Hematopoietic multipotent progenitor cell treated with erythropoietin and hydrocortisone succinate and interleukin-3 and kit ligand, for 8 days (in vitro differentiated cells): ENCODE measurements at places on chromosomes 3 and 15.

GRCh38 chr3:9947025-9947995, 4.9 kb downstream of the PRRT3 start:
- DNase-seq: no peak

GRCh38 chr3:150547045-150547741, 606 bp downstream of the EIF2A start:
- peak; percentile 42 for DNase-seq

- DNase-seq: no peak
Measured at GRCh38 chr3:45345846-45346580, 42.4 kb upstream of the LARS2 start.

- no peak for DNase-seq
Measured at GRCh38 chr3:128309026-128309425, 155.7 kb downstream of the EEFSEC start.

- peak; percentile 38 for DNase-seq
Measured at GRCh38 chr3:112811917-112812660, 34.6 kb downstream of the CD200R1L start.

DNA sequence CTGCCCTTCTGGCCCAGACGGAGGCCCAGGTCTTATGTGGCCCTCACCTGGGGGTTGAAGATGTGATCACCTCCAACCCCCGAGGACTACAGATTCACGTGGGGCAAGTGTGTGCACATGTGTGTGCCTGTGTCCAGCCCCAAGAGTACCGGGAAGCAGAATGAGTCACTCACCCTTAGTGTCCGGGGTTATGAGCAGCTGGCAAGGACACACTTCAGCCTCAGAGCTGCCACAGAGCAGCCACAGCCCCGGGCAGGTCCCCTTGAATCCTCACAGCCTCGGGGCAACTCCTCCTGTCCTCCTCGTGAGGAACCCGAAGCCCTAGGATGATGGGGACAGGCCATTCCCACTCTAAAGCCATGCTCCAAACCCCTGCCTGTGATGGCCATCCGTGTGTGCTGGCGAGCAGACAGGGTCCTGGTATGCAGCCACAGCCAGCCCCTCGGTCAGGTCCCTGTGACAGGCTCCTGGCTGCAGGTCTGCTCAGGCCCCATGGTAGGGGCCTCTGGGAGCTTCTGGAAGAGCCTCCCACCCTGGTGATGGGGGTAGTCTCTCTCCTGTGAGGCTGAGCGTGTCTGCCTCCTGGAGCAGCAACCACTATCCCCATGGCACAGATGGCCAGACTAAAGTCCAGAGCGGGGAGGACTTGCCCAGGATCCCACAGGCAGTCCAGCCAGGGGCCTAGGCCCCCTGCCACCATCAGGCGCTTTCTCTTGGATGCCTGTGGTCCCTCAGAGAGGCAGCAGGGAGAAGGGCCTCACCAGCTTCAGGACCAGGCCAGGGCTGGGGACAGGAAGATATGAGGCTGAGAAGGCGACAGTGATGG, 852 bp downstream of the STAB1 start:
- DNase-seq: no peak

- DNase-seq: no peak
Measured at GRCh38 chr15:37340438-37340837, 240.1 kb upstream of the MEIS2 start.

DNA sequence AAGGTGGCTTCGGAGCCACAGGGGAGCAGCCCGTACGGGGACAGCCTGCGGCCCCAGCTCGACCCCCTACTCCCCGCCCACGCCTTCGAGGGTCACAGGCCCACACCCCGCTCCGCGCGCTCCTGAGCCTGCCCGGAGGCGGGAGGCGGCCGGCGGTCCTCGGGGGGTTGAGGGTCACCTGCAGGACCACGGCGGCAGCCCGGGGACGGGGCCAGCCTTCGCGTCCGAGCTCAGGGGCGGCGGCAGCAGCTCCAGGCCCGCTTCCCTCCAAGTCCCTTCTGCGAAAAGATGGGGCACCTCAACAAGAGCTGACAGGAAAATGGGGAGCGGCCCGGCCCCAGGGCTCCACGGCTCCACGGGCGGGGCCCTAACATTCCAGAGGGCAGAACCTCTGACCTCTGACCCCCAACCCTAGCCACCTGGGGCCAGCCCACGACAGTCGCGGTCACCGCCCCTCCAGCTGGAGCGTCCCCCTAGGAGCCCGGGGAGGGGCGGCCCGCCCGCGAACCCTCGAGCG, 428 bp downstream of the LYSMD4 start:
- peak; percentile 34 for DNase-seq

DNA sequence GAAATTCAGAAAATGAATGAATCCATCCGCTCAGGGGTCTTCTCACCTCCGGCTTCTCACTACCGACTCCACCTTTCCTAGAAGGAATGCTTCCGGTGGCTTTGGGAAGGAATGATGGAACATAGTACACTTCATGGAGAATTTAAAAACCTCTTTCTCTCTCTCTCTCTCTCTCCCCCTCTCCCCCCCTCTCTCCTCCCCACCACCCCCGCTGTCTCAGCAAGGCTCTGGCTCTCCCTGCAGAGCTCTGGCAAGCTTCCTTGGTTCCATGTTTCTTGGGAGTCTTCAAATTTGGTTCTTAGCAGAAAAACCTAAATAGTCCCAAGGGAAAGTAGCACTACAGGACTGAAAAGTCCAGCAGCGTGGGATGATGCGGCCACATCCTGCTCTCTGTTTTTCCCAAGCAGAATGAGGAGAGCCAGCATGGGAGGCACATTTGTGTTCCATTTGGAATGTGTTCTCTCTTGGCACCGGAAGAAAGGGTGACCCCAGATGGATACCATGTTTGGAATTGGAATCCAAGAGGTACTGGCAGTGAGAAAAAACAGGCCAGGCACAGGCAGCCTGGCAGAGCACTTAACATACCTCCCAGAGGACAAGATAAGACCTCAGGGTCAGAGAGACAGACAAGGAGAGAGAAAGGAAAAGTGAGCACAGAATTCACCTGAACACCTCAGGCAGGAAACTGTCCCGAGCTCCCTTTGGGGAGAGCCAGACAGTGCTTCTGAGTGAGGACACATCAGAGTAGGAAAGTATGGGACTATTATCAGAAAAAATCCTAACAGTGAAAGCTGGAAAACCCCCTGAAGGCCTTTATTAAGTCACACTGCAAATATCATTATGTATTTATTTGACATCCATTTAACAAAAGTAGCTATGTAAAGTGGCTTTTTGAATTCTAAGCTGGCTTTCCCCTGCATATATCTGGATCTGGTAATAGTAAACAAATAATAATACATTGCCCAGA, at the start of gene POPDC2:
Gene POPDC2, minus strand, starts transcription at position 116 of the 967 bp plus-strand sequence. CDS start 166 bp downstream, outside the sequence.
- no peak for DNase-seq

DNA sequence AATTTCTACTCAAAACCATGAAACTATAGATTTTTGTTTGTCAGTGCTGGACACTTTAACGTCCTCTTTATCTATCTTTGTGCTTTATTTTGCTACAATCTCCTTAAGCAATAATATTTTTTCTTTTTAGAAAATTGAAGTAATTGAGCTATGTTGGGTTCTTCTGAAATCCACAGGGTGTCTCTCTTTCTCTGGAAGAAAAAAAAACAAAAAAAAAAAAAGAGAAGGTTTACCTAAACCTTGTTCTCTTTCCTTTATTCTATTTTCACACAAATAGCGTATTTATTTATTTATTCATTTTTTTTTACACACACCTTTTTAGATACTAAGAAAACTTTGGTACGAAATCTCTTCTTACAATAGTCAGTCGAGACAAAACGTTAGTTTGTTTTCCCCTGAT, 601.0 kb downstream of the EDEM1 start:
- no peak for DNase-seq
